ENCODE measurements at places on chromosomes 2 and 18.

- no peak for DNase-seq
Observed at GRCh38 chr2:188664416-188664815, 309.8 kb upstream of the COL3A1 start.

DNA sequence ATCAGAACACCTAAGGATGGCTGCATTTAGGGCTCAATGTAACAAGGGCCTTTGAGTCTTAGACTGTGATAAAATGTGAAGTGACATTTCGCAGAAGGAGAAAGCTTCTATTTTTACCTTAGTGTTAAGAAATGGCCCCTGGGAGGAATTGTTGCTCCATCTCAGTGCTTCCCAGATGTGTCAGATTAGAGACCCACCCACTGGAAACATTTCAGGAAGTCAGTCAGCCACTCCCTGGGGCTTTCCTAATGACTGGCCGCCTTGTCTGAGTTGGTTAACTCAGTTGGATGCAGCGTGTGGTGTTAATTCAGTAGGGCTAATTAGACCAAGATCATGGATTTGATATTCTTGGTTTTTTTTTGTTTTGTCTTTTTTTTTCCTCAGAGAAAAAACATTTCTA lies 355.9 kb downstream of the PIK3C3 start:
- DNase-seq: no peak

- DNase-seq: no peak
Observed at GRCh38 chr2:164496881-164497280, 124.4 kb downstream of the GRB14 start.

- DNase-seq: no peak
Observed at GRCh38 chr18:58348951-58349350, 279.9 kb downstream of the ALPK2 start.

DNA sequence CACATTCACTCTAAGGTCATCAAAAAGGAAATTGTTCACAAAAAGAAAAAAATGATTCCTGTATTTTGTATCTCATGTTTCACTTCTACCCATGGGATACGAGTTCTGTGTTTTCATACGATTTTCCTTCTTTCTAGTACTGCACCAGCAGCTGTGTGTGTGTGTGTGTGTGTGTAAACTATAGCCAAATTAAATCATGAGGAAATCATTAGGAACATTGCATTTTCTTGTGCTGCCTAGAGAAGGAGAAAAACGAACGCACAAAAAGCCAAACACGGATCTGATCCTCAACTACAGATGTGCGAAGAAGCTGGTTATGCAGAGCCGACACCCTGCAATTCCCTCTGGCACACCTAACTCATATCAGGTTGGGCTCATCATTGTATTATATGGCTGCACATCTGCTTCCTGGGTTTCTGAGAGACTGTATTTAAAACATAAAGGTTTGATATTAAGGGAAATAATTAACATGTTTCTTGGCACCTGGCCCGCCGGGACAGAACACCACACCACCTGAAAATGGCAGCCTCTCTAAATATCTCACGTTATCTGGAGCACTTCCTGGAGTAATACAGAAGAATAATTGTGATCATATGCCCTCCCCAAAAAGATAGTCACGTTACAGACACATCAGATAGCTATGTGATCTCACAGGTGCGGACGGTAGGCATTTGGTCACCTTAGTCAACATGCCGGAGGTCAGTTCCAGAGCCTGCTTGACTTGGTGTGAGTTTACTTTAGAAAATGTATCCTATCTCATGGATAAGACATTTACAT lies 586.3 kb upstream of the SALL3 start:
- no peak for DNase-seq

GRCh38 chr18:41982942-41983660 lies 28.1 kb downstream of the PIK3C3 start:
- DNase-seq: no peak

DNA sequence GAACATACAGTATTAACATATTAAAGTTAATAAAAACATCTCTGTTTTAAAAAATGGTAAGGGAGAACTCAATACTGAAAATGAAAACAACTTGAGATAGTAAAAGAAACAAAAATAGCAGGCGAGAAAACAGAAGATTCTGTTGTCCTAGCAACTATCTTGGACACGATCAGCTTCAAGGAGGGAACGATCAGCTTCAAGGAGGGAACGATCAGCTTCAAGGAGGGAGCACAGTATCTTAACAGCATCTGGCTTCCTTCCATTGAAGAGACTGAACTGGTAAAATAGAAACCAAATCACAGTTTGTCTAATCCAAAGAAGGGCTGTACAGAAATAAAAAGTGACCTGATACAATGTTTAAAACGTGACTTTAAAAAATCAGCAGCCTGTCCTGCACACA lies 51.8 kb downstream of the NDUFA10 start:
- DNase-seq: no peak

DNA sequence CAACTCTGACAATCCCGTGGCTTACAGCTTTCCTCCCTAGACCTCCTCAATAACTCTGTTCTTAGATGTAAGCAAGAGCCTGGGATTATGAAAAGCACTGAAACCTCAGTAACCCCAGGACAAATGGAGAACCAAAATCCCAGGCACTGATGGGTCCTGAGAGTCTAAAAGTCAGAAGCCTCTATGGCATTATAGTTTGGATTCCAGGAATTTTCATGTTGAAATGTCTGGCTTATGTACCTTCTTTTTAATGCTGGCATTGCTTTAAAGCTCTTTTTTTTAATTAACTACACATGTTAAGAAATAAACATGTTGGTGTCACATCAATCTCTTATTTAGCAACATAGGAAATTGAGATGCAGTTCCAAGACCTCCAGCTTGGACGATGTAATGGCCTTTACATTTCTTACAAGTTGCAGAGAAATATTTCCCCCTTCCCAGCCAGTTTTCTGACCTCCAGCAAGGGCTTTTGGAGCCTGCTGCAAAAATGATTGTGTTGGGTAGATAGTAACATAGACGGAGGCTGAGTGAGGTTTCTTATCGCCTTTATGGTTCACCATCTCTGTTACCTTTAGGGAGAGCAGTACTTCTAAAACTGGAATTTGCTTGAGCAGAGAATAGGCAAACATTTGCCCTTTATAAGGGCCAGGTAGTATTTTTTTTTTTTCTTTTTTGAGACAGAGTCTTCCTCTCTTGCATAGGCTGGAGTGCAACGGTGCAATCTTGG lies 84.8 kb upstream of the RASGRP3 start:
- DNase-seq: no peak

- DNase-seq: no peak
Observed at GRCh38 chr2:52445686-52446085, 1321.9 kb upstream of the CHAC2 start.

- no peak for DNase-seq
Observed at GRCh38 chr18:7291046-7291445, 60.2 kb downstream of the LRRC30 start.

DNA sequence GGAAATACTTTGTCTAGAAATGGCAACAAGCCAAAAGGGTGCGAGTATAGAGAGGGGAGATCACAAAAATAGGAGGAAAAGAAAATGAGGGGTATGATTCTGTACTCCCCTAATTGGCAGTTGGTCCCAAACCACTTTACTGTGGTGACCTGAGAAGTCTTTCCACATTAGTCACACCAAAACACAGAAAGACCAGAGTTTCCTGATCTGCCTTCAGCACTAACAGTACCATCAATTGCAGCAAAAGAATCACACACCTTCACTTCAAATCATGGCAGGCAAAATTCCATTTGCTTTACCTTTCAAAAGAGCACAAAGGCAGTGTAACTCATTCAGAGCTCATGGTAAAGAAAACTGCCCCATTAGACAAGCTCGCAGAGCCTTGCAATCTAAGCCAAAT lies 86.8 kb downstream of the ALK start:
- no peak for DNase-seq

GRCh38 chr2:175111200-175111657 lies 56.8 kb downstream of the ATF2 start:
- no peak for DNase-seq

DNA sequence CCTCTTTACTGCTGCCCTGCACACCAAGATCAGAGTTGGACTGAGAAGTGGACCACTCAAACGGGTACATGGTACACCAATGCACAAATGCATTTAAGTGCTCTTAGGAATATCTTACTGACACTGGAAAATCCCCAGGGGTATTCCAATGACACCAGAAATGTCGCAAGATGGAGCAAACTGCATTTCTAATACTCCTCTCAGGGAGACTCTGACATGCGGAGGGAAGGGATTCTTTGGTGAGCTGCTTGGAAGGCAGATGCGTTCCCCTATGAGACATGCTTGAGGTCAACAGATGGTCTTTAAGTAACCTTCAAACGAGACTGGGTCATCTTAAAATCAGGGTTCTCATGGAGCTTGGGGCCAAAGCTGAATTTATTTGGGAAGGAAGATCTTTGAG lies 521.8 kb upstream of the TCF4 start:
- DNase-seq: no peak

DNA sequence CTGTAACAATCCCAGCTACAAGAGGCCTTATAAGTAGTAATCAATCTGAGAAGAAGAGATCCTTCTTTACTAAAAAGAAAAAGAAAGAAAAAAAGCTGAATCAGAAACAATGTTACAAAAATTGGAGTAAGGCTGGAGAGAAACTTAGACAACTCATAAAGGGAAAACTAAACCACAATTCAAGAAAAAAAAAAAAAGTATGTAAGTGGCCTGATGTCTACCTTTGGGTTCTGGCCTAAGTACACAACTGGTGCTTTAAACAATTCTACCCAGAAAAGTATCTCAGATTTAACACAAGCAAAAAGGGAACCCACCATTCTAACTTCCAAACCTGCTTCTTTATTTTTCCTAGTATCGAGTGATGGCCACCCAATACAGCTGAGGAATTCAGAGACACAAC lies 45.3 kb downstream of the ZNF521 start:
- DNase-seq: no peak

GRCh38 chr2:88307817-88308216 lies 137.7 kb downstream of the THNSL2 start:
- no peak for DNase-seq

GRCh38 chr2:144629935-144630334 lies 110.0 kb upstream of the ZEB2 start:
- no peak for DNase-seq

GRCh38 chr2:231677632-231678104 lies 30.7 kb upstream of the PTMA start:
- DNase-seq: peak; percentile 80

- no peak for DNase-seq
Observed at GRCh38 chr2:54767921-54768320, 44.5 kb downstream of the EML6 start.

GRCh38 chr18:66616523-66616983 lies 12.7 kb upstream of the CDH19 start:
- no peak for DNase-seq

DNA sequence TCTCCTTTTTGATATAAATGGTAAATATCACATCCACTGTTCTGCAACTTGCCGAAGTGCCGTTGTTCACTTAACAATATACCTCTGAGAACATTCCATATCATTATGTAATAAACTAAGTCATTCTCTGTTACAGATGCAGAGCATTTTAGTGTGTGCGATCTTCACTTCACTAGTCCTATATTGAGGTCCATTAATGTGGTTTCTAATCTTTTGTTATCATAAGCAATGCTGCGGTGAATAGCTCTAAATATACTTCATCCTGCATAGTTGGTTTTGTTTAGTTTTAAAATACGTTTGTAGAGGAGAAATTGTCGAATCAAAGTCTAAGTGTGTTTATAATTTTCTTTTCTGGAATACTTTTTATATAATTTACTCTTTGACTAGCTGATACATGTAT lies 280.3 kb upstream of the TRIB2 start:
- no peak for DNase-seq

GRCh38 chr18:12236934-12237832 lies 17.0 kb upstream of the CIDEA start:
- peak; percentile 41 for DNase-seq

GRCh38 chr18:61169386-61169785 lies 163.8 kb upstream of the CDH20 start:
- DNase-seq: no peak

DNA sequence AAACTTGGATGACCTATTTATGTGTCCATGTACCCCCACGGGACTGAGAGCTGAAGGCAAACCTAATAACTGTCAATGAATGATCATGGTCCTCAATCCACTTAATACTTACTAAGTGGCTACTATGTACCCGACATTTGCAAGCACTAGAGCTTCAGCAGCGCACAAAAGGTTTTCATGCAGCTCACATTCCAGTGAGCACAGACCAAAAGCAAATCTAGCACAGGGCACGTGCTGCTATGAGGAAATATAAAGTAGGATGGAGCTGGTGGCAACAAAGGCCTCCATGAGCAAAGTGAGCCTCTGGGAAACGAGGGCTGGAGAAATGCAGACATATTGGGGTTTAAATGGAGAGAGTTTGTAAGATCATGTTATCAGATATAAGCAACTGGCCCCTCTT lies 3.5 kb downstream of the SLC40A1 start:
- no peak for DNase-seq

DNA sequence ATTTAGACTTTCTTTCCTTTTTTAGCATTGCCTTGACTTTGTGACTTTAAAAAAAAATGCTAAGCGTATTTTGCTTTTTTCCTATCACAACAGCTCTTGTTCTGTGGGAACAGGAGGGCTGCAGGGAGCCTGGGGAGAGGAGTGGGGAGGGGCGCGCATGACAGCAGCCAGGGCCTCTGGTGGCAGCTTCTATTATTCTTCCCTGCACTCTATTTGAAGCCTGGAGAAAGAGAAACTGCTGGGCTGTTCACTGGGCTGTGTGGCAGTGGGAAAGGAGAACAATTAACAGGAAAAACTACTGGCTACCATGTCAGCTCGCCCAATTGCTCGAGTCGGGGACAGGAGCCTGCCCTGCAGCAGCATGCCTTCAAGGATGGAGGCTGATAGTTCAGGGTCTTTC lies 119.0 kb upstream of the ZBTB14 start:
- DNase-seq: no peak

Data from stimulated activated CD8-positive, alpha-beta memory T cell treated with anti-CD3 and anti-CD28 coated beads, Interleukin-7, amount 100 ng/mL, for 4 hours (primary cell).